SW480 (cell line): ENCODE measurements at places on chromosomes 1 and 21.

- DNase-seq: no peak
These were observed 32.1 kb downstream of the JAK1 start for GRCh38 chr1:64934115-64934877.

DNA sequence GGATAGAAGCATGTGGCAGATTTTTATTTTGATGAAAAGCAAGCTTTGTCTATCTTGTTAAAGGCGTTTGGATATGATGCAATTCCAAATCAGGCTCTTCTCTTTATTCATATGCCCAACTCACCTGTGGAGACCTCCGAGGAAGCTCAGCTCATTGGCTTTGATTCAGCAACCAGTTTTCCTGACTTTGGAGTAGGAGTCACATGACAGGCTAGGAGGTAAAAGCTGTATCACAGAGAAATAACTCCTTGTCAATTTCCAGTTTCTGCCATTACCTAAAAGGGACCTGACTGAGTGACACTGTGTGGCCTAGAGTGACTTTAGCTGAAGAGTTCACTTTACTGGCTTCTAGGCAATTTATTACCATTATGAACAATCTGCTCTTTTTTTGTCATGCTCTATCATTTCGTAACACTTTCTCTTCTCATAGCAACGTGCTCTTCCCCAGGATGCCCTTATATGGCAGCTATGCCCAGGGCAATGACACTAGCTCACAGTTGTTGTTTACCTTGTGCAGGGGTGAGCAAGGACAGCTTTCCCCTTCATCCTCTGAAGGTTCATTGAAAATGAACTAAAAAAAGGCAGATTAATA lies 107.2 kb downstream of the KCNK1 start:
- DNase-seq: peak; percentile 5

DNA sequence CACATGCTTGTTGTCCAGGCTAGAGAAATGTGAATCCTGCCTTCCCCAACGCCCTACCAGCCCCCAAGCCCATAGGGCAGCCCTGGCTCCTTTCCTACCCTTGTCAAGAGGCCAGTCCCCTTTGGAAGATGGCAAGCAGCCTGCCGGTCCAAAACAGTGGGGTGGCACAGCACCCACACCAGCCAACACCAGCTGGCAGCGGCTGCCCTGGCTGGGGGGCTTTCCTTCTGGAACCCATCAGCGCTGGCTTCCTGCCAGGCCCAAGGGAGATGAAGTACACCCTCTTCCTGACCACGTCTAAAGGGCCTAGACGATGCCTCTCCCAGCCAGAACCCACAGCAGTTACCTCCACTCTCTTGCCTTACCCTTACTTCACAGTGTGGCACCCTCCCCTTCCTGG lies 24.2 kb downstream of the KCNN3 start:
- DNase-seq: no peak

DNA sequence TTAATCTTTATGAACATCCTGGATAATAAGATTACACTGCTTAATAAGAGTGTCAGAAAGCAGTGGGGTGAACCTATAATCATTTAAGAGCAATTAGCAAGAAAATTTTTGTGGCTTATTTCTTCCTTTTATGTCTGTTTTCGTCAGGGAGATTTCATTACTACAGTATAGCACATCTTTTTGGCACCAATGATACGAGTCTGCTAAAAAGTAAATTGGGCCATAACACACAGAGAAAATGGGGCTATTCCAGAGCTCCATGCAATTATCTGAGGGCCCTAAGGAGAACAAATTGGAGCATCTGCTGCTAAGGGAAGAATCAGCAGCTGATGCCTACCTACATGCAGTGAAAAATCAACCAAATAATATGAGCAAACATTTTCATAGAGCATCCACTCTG lies 330.3 kb upstream of the NCAM2 start:
- no peak for DNase-seq
